Dermis blood vessel endothelial cell (primary cell): ENCODE measurements at places on chromosomes 16 and 17.

GRCh38 chr17:80431246-80432195 lies 16.6 kb downstream of the ENDOV start:
- no peak for DNase-seq

GRCh38 chr16:17780181-17780580 lies 309.4 kb upstream of the XYLT1 start:
- no peak for DNase-seq

DNA sequence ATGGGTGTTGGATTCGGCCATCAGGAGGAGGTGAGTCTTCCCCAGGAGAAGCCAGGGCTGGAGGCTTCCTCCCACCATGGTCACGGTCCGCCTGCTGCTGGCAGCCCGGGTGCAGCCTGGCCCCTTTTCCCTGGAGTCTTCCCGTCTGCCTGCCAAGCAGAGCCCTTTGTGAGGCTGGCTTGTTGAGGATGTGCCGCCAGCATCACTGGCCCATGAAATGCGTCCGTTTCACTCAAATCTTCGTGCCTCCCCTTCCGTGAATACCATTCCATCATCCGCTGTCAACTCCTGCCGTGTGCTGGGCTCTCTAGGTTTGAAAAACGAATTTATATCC lies 9.6 kb downstream of the VPS4A start:
- DNase-seq = no peak

- no peak for DNase-seq
Observed at GRCh38 chr17:33874617-33875060, 380.4 kb upstream of the CCL2 start.
